Smooth muscle cell of the coronary artery (primary cell): ENCODE measurements at places on chromosomes 3 and 15. TPM values are rescaled to one million over a fixed set of nuclear protein-coding genes. Genes with fewer than 3 reads are reported as not detected.

The ALDH1A3 gene
- 29.7 and 168 TPM in 2 replicates for total RNA-seq

The SLC27A2 gene
- not detected in 2 replicates for total RNA-seq

The MASP1 gene
- 5.7 and 20.2 TPM in 2 replicates for total RNA-seq

The CYP1A2 gene
- total RNA-seq, result not detected in 2 replicates

The RBMS3 gene
- total RNA-seq, result 44.9 and 77.3 TPM in 2 replicates

The BCHE gene
- total RNA-seq, result 0.08 and 0.47 TPM in 2 replicates

The WNT5A gene
- 0.15 and 46.0 TPM in 2 replicates for total RNA-seq

The TYRO3 gene
- total RNA-seq, result 5.7 and 9.7 TPM in 2 replicates

The CADM2 gene
- not detected in 2 replicates for total RNA-seq

The NAALADL2 gene
- 2.0 and 7.8 TPM in 2 replicates for total RNA-seq

The UBP1 gene
- 24.2 and 51.8 TPM in 2 replicates for total RNA-seq

The KBTBD13 gene
- under 0.01 TPM in 1 of 2 replicates, not detected in the other for total RNA-seq

The IQCF5 gene
- not detected in 2 replicates for total RNA-seq

The CTXN2 gene
- not detected in 2 replicates for total RNA-seq

The FES gene
- total RNA-seq, result 26.2 and 43.3 TPM in 2 replicates

The PHLDB2 gene
- total RNA-seq, result 48.1 and 67.3 TPM in 2 replicates

The DISP2 gene
- under 0.01 and 0.12 TPM in 2 replicates for total RNA-seq

The SPATA12 gene
- under 0.01 and 0.23 TPM in 2 replicates for total RNA-seq

The VILL gene
- 5.6 and 8.9 TPM in 2 replicates for total RNA-seq

The SLITRK3 gene
- not detected in 2 replicates for total RNA-seq

The SIDT1 gene
- not detected in 2 replicates for total RNA-seq

The TTC23 gene
- 18.6 and 26.8 TPM in 2 replicates for total RNA-seq

The GOLGA6D gene
- not detected in 2 replicates for total RNA-seq

The CYP8B1 gene
- total RNA-seq, result not detected in 2 replicates

The HCLS1 gene
- total RNA-seq, result 0.60 and 2.2 TPM in 2 replicates

The TOPAZ1 gene
- total RNA-seq, result not detected in 2 replicates
